ENCODE measurements at places on chromosomes 2 and 18. TPM values are rescaled to one million over a fixed set of nuclear protein-coding genes. Genes with fewer than 3 reads are reported as not detected.

GRCh38 chr2:15800495-15801329 lies 139.6 kb upstream of the MYCN start:
- no peak overlapping the region for H3K4me3 ChIP-seq
- H3K27me3 ChIP-seq = no peaks in the 10 kb centered on the region
- H3K27ac ChIP-seq = no peak overlapping the region
- DNase-seq = no peak
- H3K4me1 ChIP-seq = no peaks in the 10 kb centered on the region

GRCh38 chr2:96065381-96065930 lies 30.7 kb upstream of the GPAT2 start:
- no peaks in the 10 kb centered on the region for H3K4me1 ChIP-seq
- DNase-seq = no peak
- no peak overlapping the region for H3K4me3 ChIP-seq
- no peaks in the 10 kb centered on the region for H3K27me3 ChIP-seq
- H3K36me3 ChIP-seq = no peaks in the 10 kb centered on the region

DNA sequence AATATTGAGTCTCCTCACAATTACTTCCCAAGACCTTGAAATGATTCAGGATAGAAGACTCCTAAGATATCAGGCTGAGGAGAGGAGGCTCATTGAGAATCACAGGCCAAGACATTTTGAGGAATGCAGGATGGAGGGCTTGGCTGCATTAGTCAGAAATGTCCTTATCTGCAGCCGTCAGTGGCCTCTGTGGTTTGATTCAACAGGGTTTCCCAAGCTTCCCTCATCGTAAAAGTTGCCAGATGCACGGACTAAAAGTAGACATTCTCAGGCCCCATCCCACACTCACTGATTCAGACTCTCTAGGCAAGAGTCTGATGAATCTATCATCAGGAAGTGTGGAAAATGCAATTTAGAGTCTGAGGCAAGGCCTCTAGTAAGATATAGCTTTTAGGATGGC lies 34.0 kb upstream of the TMEM178A start:
- H3K4me3 ChIP-seq = no peak overlapping the region
- no peaks in the 10 kb centered on the region for H3K27me3 ChIP-seq
- DNase-seq = no peak

- H3K36me3 ChIP-seq = peaks cover 11% of the 10 kb centered on the region
- H3K27ac ChIP-seq = no peak overlapping the region
- H3K4me3 ChIP-seq = no peak overlapping the region
- H3K4me1 ChIP-seq = no peaks in the 10 kb centered on the region
Measured at GRCh38 chr2:15348045-15348444, 213.1 kb downstream of the NBAS start.

The STARD6 gene
- not detected for total RNA-seq

The C2orf92 gene
- 21.0 TPM for total RNA-seq

The SLC14A1 gene
- 4.2 TPM for total RNA-seq

Measured in naive thymus-derived CD4-positive, alpha-beta T cell (primary cell).